ENCODE measurements at places on chromosomes 4 and X.

DNA sequence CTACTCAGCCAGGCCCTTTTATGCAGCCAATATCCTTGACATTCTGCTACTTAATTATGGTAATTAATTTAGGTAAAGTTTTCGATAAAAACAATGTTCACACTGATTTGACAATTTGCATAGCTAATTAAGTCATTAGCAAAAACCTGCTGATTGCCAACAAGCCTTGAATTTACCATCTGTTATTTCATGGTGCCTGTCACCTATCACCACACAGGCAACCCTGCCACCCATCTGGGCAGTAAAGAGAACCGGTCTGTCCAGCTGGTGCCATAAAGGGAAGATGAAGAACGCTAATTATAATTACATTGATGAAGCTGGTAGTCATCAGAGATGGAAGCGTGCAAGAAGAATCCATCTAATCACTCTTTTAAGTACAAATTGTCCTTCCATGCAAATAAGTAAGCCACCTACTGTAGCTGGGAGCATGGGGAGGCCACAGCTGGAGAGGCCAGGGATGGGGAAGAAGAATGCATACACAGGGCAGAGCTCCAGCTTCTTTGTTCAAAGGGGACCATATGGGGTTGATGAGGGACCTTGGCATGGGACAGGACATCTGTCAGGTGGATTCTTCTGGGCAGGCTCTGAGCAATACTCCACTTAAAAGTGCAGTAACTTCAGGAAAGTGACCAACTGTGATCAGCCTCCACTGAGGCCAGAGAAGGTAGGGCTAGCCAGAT is 277.3 kb upstream of the TAPT1 start:
- DNase-seq = no peak

- DNase-seq = no peak
These were observed 388.0 kb downstream of the GPM6A start for GRCh38 chr4:175424111-175424510.

DNA sequence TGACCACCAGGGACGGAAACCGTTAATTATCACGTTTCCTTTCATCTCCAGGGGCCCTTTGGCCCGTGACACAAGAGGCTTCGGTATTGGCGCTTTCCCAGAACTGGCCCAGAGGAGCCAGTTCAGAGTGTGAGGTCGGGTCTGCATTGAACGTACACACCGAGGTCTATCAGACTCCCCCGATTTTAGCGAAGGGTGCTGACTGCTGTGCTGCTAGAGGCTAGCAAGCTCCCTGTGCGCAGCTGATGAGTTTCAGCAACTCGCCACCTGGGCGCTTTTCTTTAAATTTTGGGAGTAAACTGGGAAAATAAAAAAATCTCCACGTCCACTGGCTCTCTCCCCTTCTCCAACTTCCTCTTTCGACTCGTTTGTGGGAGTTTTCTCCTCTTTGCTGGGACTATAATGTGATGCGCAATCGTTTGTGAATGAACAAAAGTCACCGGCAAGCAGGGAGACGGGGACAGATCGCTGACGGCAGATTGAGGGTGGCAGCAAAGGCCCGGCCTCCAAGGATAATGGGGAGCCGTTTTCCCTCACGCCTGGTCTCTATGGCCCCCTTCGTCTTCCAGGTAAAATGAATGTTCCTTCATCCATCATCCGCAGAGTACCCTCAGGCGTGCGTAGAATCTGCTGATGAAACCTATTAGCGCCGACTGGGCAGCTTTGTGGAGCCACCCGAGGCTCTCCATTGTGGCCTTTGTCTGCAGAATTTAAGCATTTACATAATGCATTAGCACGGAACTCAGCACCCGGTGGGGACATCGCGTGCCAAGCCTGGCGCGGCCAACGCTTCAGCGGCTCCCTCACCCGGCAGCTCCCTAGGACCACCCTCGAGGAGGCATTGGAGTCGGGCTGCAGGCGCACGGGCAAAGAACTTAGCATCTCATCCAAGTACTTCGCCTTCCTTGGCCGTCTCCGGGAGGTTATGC is 1.6 kb upstream of the LRAT start:
- DNase-seq = no peak

GRCh38 chr4:174717828-174718227 is 111.2 kb downstream of the GLRA3 start:
- no peak for DNase-seq

DNA sequence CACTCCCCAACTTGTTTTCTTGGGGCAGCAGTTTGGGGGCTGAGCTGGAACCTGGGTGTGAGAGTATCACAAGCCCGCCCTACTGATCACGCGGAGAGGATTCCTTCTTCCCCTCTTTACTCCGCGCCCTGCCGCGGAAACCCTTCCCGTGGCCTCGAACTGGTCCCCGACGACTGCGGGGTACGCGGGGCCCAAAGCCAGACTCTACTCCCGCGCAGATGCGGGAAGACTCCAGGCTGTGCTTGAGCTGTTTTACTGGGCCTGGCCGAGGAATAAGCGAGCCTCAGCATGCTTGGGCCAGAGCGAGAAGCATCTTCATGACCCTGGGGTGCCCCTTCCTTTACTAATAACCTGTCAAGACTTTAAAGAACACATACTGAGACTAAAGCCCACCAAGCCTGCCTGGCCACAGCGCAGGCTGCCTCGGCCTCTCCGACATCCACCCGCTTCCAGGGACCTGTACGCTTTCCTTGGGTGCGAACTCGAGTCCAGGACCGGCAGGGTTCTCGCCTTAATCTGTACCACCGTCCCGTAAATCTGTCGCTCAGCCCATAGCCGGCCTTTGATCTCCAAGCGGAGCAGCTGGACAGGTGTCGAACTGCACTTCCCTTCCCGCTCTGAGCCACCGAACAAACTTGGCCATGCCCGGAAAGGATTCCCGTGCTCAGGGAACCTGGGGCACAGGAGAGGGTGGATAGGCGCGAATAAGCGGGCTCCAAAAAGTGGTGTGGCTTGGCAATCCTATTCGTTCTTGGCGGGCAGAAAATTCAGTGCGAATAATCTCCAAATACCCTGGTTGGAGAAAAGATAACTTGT is 55.0 kb upstream of the TMEM33 start:
- DNase-seq = no peak

DNA sequence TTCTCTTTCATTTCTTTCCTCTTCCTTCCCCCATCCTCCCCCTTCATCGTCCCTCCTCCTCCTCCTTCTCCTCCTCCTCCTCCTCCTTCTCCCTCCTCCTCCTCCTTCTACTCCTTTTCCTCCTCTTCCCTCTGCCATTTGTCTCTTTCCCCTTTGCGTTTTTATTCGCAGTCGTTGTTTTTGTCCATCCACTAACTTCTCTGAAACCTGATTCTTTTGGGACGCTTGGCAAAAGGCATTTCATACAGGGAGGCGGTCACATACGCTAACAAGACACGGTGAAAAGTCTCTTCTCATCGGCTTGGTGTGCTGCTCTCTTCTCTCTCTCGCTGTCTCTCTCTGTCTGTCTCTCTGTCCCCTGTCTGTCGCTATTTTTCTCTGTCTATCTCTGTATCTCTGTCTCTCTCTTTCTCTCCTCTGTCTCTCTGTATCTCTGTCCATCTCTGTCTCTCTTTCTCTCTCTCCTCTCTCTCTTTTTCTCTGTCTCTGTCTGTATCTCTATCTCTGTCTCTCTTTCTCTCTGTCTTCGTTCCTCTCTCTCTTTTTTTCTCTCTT is 5.4 kb upstream of the SHOX start:
- DNase-seq = no peak

- no peak for DNase-seq
These were observed 26.3 kb downstream of the AREG start for GRCh38 chr4:74471264-74471663.

- no peak for DNase-seq
These were observed 419.6 kb upstream of the RASGEF1B start for GRCh38 chr4:81891005-81891996.

- DNase-seq = no peak
These were observed 6.8 kb upstream of the ANAPC4 start for GRCh38 chr4:25370242-25370641.

DNA sequence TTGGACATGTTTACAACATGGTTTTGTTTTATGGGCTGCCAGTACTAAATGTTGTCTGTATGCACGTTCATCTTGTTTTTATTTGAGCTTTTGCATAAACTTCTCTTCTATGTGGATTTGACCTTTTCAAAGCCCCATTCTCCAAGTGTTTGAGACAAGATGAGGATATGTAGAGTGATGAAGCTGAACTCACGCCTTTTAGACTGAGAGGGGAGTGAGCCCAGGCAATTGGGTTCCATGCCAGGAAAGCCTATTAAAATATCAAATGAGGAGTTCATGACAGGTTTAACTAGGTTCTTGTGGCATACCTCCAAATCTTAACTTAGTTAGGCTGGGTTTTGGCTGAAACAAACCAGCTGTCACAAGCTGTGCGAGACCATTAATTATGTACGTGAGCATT is 170.4 kb upstream of the LDB2 start:
- no peak for DNase-seq

GRCh38 chrX:37371578-37371991 is 22.4 kb downstream of the PRRG1 start:
- no peak for DNase-seq

GRCh38 chr4:177391287-177391686 is 51.0 kb downstream of the AGA start:
- DNase-seq = no peak

DNA sequence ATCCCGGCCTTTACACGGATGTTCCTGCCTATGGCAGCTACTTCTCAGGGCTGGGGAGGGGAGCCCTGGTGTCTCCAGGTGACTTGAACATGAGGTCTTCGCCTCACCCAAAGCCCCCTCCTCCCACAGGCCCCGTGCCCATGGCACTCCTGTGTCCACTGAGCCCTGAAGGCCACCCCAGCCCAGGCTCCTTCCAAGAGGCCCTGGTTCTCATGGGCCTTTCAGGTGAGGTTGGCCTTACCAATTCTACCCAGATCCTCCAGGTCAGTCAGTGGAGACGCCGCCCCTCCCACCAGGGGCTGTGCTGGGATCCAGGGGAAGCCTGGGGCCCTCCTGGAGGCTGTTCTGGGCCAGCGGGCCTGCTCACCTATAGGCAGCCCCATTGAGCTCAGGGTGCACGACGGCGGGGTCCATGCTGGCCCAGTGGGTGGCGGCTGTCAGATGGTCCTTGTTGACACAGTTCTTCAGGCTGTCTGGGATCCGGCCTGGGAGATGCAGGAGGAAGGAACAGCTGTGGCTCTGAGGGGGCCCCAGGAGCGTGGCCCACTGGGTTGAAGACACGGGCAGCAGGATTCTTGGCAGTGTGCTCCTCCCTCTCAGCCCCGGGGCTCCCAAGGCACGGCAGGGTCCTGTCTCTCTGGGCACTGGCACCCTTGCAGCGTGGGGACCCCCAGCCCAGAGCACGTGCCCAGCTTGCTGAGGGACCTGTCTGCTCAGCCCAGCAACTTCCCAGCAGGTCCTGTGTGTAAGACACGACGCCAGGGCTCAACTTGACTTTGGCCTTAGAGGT is 36.2 kb downstream of the CTBP1 start:
- DNase-seq = no peak

DNA sequence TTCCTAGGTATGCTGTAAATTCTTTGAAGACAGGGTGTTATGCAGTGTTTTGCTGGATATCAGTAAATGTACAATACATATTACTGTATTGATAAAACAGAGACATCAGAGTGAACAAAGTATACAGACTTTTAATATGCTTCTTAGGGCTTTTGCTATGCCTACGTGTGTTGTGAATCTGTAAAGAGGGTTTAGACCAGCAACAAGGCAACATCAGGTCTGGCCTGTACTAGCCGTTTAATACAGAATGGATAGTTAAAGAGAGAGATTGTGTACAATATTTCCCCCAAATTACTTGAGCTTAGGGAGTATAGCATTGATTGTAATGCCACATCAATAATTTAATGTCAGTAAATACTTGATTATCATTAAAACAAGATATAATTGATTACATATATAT is 75.2 kb downstream of the PAQR3 start:
- DNase-seq = no peak
